Lung (tissue), 17 donors: ENCODE measurements at places on chromosomes 2 and 18.

DNA sequence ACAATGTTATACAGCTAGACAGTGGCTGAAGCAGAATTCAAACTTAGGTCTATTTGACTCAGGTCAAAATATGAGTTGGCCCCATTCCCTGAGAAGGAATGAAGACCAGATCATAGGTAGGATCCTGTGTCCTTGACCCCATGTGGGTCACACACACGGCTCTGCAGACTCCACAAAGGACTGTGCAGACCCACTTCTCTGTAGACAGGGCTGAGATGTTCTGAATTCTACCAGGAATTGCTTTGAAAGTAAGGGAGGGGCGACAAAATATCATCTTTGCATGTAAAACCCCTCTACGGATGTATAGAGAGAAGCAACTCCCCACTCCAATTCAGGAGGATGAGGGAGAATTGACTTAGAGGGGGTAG lies 62.3 kb upstream of the CTIF start:
- DNase-seq: no peak

DNA sequence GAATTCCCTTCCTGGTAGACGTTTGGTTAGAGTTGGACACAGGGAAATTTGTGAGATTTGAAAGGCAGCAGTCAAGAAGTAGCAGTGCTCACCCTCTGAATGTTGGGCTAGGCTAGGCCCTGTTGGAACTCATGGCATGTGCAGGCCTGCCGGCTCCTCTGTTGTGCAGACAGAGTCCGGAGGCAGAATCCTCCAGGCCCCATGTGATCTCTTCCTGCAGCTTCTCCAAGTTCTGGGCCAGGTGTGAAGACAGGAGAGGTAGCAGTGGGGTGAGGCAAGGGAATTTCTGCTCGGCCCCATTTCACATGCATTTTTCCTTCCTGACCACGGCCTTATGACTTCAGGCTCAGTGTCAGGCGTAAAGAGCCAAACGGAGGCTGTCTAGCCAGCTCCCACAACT lies 36.9 kb upstream of the RAB31 start:
- no peak for DNase-seq

DNA sequence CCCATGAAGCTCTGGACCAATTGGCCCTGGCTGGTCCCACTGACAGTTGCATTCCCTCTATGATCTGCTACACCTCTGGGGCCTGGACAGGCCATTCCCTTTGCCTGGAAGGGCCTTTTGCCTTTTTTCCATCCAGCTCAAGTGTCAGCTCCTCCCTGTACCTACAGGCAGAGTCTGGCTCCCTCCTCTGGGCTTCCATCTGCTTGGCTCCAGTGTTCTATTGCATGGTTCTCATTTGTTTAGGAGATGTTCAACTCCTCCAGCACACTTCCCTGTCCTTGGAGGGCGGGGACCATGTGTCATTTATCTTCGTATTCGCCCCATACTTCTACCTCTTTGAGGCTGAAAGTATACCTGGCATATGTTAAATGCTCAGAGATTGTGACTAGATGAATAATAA lies 61.1 kb downstream of the PRKCE start:
- DNase-seq: no peak

DNA sequence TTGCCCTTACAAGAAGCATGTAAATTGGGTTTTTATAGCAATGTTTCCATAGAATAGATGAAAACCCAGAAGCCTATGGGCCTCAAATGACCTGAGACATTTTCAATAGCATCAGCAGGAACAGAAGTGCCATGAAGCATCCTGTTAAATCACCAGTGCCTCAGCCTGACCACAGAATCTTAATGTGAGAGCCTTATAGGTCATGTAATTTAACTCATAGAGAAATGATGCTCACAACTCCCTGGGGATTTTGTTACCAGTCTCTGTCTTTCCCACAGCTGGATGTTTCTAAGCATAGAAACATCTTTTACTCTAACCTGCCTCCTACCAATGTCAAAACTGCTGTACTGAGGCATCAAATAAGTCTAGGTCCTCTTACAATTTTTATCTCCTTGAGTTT lies 295.8 kb upstream of the ACVR2A start:
- no peak for DNase-seq

DNA sequence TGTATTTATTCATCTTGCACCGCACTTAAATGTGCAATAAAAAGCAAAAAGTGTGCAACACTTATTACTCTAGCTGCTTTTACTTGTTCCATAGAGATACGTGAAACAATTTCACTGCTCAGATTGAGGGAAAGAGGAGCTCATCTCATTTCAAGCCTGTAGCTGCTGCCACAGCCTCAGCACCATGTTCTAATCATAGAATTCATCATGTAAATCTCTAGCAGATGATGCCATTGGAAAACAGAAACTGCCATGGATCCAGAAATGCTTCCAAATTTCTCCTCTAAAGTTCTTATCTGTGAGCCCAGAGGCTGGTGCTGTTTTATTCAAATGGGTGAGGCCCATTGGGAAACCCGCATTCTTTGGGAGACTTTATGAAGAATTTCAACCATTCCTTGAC lies 2.0 kb downstream of the CDC42EP3 start:
- no peak for DNase-seq
